ENCODE measurements at places on chromosomes 2 and 18.
A peak's percentile ranks its signal among the peaks of the same experiment; 100 is the strongest.

GRCh38 chr2:235793163-235793752 lies 299.4 kb downstream of the AGAP1 start:
- DNase-seq: no peak

- no peak for DNase-seq
Observed at GRCh38 chr2:73998933-73999332, 14.2 kb downstream of the TET3 start.

GRCh38 chr2:44954889-44955592 lies 13.5 kb downstream of the SIX3 start:
- no peak for DNase-seq

DNA sequence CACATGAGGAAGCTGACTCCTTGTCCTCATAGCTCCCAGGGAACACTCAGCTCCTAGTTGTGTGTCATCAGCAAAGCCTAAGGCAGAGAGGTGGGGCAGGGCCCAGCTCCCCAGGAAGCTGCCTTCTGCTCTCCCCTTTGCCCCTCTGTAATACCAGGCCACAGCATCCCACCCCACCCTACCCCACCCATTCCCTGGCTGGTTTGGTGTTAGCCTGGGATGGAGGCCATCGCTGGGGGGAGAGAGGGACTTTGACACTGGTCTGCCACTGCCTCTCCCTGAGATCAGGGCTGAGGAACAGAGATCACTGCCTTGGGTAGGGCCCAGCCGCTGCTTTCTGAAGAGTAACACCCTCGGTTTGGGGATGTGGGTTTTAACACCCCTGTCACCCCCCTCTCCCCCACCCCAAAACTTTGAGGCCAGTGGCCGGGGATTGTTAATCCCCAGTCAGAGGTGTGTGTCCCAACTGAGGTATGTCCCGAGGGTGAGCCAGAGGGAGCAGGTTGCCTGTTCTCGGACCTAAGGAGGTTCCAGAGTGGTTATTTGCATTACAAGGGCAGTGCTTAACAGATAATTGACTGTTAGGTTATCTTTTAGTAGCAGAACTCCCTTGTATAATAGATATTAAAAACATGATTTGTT lies 41.4 kb downstream of the TET3 start:
- DNase-seq: no peak

DNA sequence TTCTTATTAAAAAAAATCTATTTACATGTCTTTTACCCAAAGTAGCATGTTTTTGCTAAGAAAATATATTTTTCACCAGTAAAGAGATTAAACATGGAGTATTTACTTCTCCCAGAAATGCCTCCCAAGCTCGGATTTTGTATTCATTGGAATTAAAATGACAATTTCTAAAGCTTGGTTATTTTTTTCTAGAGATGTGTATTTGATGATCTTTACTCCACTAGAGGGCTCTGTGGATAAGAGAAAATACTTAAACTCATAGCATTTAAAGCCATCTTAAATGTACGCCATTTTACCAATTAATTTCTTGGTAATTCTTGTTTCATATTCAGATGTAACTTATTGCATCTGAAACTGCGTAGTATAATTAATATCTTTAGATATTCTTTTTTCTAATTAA lies 461.4 kb downstream of the GALR1 start:
- no peak for DNase-seq

DNA sequence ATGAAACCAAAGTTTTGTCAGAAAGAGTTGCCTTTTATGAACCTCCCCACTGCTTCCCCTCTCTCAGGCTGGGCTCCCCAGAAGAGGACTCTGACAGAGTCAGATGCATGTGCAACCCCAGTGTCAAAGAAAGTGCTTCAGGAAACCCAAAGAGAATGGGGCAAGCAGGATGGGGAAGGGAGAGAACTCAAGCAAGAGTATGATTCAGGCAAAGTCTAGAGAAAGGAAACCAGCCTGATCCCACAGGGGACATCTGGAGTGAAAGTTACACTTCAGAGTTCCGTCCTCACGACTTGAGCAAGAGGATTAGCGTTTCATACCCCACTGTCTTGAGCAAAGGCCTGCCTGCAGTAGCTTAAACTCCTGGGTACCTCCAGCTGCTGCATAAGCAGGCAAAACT lies 51.8 kb upstream of the EPC2 start:
- no peak for DNase-seq

GRCh38 chr2:160837416-160837815 lies 322.8 kb upstream of the TANK start:
- no peak for DNase-seq

DNA sequence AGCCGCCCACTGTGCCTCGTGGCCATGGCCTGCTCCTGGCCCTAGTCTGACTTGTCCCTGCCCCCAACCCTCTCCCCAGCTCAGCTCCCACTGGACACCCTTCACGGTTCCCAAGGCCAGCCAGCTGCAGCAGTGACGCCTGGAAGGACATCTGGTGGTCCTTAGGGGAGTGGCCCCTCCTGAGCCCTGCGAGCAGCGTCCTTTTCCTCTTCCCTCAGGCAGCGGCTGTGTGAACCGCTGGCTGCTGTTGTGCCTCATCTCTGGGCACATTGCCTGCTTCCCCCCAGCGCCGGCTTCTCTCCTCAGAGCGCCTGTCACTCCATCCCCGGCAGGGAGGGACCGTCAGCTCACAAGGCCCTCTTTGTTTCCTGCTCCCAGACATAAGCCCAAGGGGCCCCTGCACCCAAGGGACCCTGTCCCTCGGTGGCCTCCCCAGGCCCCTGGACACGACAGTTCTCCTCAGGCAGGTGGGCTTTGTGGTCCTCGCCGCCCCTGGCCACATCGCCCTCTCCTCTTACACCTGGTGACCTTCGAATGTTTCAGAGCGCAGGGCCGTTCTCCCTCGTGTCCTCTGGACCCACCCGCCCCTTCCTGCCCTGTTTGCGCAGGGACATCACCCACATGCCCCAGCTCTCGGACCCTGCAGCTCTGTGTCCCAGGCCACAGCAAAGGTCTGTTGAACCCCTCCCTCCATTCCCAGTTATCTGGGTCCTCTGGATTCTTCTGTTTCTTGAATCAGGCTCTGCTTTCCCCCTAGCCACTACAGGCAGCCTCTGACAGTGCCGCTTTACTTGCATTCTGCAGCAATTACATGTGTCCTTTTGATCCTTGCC lies 35.8 kb downstream of the ANO7 start:
- peak; percentile 67 for DNase-seq

DNA sequence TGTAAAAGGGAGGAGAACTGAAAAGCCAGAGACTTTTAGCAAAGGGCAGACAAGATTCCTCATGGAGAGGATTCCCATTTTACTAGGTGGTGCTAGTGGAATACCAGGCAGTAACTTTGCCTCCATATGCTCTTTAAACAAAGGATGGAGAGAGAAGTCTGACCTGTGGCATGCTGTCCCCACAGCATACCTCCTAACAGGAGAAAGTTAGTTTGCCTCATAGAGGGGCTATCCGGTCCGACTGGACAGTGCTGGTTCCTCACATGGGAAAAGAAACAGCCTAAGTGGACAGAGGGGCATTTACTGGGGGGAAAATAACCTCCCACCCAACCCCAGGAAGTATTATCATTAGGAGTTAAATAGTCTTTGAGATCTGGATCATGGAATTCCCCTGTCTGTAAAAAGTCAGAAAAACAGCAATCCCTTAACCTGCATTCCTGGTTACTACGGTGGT lies 31.6 kb upstream of the GMCL1 start:
- DNase-seq: no peak

DNA sequence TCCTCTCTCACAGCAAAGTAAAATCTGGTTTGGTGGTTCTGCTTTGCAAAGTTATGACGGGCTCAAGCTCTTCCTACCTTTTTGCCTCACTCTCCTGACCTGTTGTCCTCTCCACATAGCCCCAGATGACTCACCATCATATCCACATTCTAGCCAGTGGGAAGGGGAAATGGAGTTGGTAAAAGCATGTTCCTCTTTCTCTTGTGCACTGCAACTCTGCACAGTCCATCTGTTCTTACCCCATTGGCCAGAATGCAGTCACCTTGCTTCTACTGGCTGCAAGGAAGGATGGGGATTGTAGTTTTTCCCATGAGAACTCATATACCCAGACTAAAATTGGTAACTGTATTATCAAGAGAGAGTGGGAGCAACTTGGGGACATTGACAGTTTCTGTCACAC lies 50.4 kb upstream of the SMIM21 start:
- DNase-seq: no peak

DNA sequence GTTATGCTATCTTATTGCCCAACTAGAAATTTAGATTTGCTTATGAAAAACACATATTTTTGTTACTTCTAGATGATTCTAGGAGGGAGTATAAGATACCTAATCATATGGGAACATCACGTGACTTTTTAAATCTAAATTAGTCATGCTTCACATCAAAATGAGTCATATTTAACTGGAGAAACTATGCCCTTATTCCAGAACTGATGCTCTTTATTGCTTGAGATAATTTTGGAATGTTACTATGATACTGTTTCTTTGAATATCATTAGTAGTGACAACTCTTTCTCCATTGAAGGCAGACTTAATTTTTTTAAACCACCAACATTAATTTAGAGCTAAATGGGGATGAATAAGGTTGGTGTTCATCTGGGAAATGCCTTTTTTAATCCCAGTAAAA lies 19.9 kb upstream of the ELAC1 start:
- DNase-seq: no peak

- no peak for DNase-seq
Observed at GRCh38 chr2:33933203-33933602, 334.1 kb upstream of the FAM98A start.

- DNase-seq: no peak
Observed at GRCh38 chr2:132636346-132636745, 33.7 kb downstream of the LYPD1 start.

GRCh38 chr2:107688135-107688534 lies 138.6 kb upstream of the RGPD4 start:
- DNase-seq: no peak

- DNase-seq: no peak
Observed at GRCh38 chr2:136051725-136052048, 66.3 kb upstream of the DARS1 start.

DNA sequence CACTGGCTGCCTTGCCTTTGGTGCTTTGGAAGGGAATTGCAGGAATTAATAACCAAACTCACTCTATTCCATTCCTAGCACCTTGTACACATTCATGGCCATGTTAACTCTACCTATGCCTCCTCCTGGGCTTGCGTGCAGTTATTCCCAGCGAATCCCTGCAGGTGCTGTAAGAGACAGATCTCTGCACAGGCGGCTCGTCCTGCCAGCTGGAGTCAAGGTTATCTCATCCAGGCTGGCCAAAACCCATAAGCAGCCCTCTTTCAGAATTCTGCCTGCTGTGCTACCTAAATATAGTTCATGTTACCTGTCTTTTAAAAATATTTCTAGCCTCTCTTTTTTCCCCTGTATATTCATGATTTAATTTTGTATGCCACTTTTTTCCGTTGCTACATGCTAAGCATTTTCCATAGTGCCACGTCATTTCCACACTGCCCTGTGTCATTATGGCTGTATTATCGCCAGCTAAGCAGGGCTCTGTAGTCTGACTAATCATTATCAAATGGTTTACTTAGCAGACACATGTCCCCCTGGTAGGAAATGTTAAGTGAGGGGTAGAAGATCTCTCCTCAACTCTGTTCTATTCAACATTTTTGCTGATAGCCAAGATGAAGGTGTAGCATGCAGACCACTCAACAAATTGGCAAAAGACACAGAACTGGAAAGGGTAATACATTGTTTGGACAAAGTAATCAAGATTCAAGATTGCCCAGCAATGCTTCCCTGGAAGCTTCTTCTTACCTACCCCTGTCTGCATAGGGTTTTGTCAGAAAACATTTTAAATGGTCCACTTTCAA lies 79.7 kb upstream of the TAF1B start:
- no peak for DNase-seq

- DNase-seq: no peak
Observed at GRCh38 chr2:221309892-221310583, 262.1 kb downstream of the EPHA4 start.

DNA sequence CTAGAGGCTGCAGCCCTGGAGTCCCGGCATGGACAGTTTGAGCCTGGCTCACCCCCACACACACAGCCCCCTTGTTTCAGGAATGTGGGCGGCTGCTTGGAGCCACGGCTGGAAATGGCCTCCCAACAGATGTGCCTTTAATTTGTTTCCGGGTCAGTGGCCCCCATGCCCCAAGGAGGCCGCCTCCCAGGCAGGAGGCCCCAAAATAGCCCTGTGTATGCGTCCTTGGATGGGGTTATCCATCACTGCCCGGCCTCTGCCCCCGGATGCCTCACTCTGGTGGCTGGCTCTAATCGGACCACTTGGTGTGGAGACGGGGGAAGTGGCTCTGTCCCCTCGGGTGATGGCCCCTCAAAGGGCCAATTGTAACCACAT lies 151.9 kb upstream of the MYCN start:
- DNase-seq: no peak

GRCh38 chr2:177000061-177000714 lies 212.4 kb upstream of the HNRNPA3 start:
- DNase-seq: no peak

DNA sequence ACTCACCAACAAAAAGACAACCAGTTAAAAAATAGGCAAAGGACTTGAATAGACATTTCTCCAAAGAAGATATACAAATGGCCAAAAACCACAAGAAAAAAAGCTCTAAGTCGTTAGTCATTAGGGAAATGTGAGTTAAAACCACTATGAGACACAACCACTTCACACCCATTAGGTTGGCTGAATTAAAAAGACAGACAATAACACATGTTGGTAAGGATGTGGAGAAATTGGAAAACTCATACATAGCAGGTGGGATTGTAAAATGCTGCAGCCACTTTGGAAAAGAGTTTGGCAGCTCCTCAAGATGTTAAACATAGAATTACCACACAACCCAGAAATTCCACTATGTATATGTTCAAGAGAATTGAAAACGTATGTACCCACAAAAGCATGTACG lies 117.6 kb upstream of the SPATS2L start:
- DNase-seq: no peak

- no peak for DNase-seq
Observed at GRCh38 chr2:175126661-175127060, 41.3 kb downstream of the ATF2 start.

DNA sequence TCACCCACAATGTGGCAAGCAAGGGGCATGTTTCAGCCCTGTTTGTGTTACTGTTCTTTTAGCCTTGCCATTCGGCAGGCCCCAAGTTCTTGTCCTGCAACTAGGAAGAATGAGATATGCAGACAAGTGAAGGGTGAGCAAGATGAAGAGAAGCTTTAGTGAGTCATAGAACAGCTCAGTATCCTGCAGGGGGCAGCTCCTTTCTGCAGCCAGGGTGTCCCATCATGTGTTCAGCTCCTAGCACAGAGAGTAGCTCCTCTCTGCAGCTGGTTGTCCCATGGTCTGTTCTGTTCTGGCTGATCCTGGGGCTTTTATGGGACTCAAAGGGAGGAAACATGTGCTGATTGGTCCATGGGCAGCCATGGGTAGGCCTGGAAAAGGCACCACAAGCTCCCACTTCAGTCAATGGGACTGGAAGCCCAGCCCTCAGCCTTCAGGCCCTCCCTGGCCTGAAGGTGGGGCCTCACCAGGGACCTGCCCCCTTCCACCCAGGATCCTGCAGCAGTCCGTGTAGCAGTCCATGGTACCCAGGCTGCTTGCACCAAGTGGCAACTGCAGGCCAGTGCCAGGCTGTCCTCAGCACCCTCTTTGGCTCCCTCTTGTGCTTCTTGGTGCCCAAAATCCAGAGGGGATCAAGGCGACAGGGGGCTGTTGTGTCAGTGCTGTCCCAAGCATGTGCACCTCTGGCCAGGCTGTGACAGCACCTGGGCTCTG lies 326.4 kb downstream of the NR4A2 start:
- DNase-seq: no peak
